ENCODE measurements at places on chromosomes 7 and 10.
A peak's percentile ranks its signal among the peaks of the same experiment; 100 is the strongest.

- no peak for DNase-seq
Measured at GRCh38 chr10:59290448-59290847, 71.9 kb downstream of the FAM13C start.

DNA sequence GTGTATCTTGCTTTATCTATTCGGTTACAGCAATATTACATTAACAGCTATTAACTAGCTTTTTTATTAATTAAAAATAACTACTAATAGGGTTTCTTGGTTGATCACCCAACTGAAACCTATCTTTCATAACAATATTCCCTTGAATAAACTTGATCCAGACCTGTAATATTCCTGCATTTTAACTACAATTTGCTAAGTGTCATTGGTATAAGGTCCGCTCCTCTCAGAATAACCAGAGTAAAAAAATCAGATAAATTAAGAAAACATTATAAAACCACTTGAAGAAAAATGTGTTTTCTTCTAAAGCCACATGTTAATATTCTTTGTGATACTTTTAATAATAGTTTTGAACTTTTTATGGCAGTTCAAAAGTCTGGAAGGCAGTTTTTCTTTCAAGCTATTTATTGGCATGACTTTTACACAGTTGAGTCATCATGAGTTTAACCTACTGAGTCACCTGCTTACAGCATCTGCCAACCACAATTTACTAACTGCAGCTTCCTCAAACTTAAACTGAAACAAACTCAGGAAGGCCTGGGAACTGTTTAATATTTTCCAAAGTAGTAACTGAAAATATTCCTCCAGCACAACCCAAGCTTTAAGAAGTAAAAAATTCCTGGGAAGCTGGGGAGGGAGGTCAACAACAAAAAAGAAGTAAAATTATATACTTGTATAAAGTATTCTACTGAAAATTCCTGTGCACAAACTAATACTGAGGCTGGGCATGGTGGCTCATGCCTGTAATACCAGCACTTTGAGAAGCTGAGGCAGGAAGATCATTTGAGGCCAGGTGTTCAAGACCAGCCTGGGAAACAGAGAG is 103.2 kb downstream of the NRBF2 start:
- DNase-seq: peak; percentile 74

- no peak for DNase-seq
Measured at GRCh38 chr10:93131986-93132385, 58.3 kb downstream of the CYP26A1 start.

DNA sequence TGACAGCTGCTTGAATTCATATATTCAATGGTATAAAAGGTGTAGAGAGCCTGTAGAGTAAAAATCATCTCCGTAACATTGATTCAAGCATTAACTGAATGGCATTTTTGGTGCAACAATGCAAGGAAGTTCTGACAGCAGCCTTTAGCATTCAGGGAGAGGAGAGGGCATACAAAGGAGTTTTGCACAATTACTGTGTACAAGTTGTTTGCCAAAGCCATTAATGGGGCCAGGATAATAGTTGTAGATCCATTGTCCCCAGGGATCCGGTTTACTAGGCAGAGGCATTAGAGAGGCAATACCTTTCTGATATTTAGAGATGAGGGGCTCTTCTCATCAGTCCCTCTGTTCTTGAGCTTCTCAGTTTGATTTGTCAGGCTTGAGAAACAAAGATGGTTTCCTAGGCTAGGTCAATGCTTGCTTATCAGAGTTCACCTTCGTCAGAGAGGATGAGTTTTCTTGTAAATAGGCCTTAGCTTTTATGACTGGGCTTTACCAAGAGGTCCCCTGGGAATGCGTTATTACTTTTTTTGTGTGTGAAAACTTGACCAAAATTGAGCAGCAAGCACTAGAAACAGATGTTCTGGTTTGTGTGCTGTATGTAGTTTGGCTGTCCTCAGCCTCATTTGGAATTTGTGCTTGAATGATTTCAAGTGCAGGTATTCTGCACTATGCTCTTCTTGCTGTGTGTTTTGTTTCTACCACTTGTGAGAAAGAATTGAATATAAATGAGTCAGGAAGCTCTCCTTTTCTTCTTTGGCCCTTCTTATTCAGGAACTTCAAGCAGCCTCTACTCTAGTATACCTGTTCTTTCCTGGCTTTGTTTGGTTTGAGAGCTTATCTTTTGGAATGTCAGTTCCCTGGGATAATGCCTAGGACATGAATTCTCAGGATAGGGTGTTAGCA is 32.0 kb downstream of the SND1 start:
- DNase-seq: peak; percentile 13

Data from GM03348 (cell line).